ENCODE measurements at places on chromosomes 4 and X. TPM values are rescaled to one million over a fixed set of nuclear protein-coding genes. Genes with fewer than 3 reads are reported as not detected.

- no peaks in the 10 kb centered on the region for H3K4me1 ChIP-seq
- no peak overlapping the region for H3K4me3 ChIP-seq
- H3K27ac ChIP-seq: no peak overlapping the region
- no peaks in the 10 kb centered on the region for H3K36me3 ChIP-seq
- no peaks in the 10 kb centered on the region for H3K27me3 ChIP-seq
Observed at GRCh38 chrX:46635186-46635585, 61.6 kb downstream of the CHST7 start.

The ASB12 gene
- 0.44 TPM for total RNA-seq

The BEX5 gene
- total RNA-seq: 0.42 TPM

The DMP1 gene
- total RNA-seq: not detected
